ENCODE measurements at places on chromosomes 3 and 15.

DNA sequence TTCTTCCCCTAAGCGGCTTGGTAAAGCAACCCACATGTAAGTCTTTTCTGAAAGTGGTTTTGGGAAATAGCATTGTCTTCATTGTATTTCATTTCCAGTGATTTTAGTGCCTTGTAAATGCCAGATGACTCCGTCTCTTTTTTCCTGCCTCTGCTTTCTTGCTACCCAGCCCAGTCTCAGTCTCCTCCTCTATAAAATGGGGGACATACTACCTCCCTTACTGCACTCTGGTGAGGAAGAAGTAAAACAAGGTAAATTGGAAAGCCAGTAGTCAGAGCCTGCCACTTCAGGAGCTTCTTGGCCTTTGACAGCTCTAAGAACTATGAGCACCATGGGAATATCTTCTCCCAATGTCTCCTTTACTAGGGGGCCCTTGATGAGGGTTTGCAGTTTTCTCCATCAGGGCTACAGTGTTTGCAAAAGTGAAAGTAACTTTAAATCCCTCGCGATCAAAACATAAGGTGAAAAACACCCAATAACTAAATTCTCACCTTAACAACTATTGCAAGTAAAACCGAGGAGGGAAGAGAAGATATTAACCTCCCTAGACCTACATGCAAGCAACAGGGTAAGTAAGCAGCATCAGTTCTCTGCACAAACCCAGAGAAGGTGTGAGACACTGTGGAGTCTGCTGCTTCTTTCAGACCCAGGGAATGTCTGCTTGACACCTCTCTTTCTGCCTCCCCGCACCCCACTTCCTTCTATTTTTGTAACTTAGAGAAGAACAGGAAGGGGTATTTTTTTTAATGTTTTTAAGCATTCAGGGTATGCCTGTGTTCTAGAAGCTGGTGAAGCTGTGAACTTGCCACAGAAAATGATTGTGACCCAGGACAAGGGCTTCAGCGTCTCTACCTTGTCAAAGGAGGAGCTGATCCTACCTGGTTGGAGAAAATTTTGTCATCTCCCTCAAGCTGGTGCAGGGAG lies 159.1 kb upstream of the EOMES start:
- peak; percentile 48 for DNase-seq

GRCh38 chr15:31280046-31280830 lies 46.4 kb upstream of the KLF13 start:
- no peak for DNase-seq

GRCh38 chr3:38534180-38534579 lies 38.0 kb downstream of the EXOG start:
- DNase-seq, result no peak

DNA sequence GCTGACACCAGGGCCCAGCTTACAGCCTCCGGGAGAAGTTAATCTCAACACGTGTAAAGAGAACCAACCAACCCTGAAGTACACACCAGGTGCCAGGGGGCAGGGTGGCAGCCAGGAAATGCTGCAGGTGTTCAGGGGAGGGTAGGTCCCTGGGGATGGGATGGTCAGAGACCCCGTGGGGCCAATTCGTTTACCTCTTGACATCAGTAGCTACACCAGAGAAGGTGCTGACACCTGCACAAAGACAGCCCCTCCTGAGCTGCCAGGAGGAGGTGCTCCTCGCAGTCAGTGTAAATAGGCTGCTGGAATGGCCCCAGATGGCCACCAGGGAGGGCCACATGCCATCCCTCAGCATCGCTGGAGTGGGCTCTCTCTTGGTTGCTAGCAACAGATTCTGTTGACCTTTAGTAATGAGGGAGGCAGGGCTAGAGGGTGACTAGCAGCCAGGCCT lies 52.8 kb downstream of the CORO2B start:
- DNase-seq, result no peak
